Bone marrow (tissue), 2 donors: ENCODE measurements at places on chromosomes 5 and 9.

GRCh38 chr5:124961521-124961920 lies 215.1 kb upstream of the ZNF608 start:
- no peak for DNase-seq

GRCh38 chr9:89797255-89797654 lies 192.4 kb downstream of the GADD45G start:
- DNase-seq, result no peak

GRCh38 chr5:150227606-150228273 lies 37.9 kb downstream of the SLC6A7 start:
- DNase-seq, result no peak

DNA sequence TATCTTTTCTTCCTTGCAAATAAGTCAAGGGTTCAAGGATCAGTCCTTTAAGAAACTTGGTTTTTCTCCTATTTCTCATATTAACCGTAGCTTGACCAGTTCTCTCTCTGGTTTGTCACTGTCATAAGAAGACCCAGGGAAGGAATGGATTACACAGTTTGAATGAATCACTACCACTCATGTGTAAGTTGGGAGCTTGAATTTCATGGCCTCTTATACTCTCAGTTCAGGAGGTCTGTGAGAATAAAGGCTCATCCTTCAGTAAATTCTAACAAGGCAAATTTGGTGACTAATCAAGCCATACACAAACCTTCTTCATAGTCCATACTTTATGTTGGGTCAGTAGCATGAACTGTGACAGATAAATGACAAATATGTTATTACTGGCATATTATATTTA lies 323.1 kb upstream of the ACTBL2 start:
- DNase-seq, result no peak

DNA sequence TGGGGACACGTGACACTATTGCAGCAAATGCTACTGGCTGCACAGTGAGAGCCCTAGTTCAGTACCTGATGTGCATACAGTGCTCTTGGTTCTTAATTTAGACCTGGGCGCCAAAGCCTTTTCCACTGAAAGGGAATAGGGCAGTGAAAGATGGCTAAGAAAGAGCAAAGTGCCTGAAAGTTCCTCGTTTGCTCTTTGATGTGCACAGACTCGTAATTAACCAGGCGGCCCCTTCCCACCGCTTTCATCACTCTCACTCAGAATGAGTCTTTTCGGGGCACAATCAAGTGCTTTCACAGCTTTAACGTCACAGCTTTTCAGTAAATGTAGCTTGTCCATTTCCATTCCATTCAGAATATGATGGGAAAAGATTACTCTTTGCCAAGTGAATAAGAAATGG lies 116.6 kb upstream of the ADRA1B start:
- no peak for DNase-seq

- no peak for DNase-seq
These were observed 21.2 kb downstream of the ADAM19 start for GRCh38 chr5:157554179-157555036.

GRCh38 chr9:138120072-138120471 lies 242.5 kb downstream of the CACNA1B start:
- no peak for DNase-seq

DNA sequence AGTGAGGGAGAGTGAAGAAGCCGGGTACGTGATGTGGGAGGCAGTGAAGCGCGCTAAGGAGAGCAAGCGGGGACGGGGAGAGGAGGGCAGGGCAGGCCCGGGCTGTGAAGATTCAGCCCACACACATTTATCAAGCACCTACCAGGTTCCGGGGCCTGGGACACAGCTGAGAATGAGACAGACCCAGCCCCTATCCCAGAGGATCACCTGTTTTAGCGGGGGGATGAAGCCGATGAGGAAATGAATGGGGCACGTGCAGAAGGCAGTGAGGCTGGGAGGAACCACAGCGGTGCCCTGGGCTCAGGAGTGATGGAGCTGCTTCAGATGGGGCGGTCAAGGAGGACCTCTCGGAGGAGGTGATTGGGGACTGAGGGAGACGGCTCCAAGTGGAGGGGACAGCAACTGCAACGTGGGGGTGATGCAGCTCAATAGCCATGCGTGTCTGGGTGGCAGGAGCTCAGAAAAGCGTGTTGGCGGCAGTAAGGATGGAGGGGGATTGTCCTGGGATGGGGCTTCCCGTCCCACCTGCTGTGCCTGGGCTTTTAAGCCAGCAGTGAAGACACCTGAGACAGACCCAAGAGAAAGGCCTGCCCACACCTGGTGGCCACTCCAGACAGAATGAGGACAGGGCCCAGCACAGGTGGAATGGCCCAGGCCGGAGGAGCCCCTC lies 77.5 kb upstream of the UNC5A start:
- DNase-seq, result no peak

- no peak for DNase-seq
These were observed 11.9 kb downstream of the RAPGEF1 start for GRCh38 chr9:131727795-131728545.

DNA sequence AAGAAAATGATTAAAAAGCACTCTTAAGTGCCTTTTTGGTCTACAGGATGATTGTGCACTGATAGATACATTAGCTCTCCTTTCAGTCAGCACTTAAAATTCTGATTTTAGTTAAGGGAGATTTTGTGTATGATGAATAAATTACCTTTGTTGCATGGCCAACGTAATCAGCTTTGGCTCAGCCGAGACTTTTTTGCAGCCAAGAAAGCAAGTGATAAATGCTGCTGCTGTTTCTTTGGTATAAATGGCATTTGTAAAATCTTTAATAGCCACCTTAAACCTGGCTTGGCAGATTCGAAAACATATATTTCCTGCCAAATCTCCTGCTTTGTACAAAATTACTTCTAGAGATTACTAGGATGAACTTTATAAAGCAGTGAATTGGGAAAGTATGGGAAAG lies 147.7 kb downstream of the DCP2 start:
- no peak for DNase-seq

GRCh38 chr9:130206579-130206978 lies 34.4 kb downstream of the NCS1 start:
- no peak for DNase-seq
